ENCODE measurements at places on chromosomes 13 and 19.

DNA sequence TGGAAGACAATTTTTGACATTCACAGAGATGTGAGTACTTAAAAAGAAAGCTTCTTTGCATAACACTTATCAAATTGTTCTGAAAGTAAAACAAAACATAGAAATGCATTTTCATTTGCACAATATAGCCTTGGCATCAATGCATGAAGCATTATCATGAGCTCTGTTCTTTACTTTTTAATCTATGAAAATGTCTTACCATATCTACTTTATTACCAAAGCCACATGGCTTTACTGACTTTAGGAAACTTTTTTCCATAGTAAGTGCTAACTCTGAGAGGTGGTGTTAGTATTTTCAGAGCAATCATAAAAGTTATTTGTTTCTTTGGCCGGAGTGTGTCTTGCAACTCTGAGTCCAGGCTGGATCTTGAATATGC lies 10.5 kb downstream of the TNFRSF19 start:
- DNase-seq, result no peak

DNA sequence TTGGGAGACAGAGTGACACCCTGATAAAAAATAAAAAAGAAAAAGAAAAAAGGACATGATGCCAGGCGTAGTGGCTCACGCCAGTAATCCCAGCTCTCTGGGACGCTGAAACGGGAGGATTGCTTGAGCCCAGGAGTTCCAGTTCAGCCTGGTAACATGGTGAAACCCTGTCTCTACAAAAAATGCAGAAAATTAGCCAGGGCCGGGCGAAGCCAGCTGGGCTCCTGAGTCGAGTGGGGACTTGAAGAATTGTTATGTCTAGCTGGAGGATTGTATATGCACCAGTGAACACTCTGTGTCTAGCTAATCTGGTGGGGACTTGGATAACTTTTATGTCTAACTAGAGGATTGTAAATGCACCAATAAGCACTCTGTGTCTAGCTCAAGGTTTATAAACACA lies 32.3 kb downstream of the TMPRSS9 start:
- DNase-seq, result no peak

DNA sequence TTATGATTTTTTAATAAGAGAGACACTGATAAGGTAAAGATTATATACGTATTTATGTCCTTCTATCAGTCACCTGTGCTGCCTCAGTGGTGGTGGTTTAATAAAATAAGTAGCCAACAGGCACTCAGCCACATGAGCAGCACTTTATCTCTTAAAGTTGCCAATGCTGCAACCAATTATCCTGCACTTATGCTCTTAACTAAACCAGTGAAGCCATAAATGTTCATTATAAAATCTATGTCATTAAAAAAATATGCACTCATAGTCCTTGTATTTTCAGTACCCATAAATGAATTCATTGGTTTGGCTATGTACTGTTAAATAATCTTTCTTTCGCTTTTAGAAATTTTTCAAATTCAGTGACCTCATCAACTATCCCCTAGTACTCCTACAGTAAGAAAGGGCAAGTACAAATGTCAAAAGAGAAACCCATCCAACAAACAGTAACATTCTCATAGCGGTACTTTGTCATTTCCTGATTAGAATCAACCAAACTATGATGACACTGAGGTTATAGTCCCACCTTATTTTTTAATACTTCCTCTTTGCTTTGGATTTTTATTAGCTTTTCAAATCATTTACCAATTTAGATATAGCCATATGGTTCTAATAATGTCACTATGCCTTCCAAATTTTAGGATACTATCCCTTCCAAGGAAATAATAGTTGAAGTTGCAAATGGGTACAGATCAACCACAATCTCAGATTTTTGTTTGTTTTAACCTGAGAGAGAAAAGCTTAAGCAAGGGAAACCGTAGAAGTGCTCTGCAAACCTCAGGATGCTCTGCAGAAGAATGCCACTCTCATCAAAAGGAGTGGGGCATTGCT lies 190.9 kb downstream of the KLF12 start:
- no peak for DNase-seq

DNA sequence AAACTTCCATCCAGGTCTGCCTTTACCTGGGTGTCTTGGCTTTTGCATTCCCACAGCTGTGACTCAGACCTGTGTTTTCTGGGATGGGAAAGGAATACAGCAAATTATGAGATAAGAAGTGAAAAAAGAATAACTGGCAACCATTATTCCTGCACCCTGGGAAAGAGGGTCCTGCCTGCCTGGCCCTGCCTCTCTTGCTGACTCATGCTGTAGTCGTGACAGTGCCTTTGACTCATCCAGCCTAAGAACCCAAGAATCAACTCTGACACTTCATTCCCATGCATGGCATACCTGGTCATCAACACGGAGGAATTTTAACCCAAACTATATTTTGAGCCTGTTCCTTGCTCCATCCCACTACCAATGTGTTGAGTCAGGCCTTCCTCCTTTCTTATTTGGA lies 185.4 kb upstream of the SERP2 start:
- DNase-seq, result no peak

- no peak for DNase-seq
Measured at GRCh38 chr13:37475966-37476365, 122.6 kb downstream of the POSTN start.

DNA sequence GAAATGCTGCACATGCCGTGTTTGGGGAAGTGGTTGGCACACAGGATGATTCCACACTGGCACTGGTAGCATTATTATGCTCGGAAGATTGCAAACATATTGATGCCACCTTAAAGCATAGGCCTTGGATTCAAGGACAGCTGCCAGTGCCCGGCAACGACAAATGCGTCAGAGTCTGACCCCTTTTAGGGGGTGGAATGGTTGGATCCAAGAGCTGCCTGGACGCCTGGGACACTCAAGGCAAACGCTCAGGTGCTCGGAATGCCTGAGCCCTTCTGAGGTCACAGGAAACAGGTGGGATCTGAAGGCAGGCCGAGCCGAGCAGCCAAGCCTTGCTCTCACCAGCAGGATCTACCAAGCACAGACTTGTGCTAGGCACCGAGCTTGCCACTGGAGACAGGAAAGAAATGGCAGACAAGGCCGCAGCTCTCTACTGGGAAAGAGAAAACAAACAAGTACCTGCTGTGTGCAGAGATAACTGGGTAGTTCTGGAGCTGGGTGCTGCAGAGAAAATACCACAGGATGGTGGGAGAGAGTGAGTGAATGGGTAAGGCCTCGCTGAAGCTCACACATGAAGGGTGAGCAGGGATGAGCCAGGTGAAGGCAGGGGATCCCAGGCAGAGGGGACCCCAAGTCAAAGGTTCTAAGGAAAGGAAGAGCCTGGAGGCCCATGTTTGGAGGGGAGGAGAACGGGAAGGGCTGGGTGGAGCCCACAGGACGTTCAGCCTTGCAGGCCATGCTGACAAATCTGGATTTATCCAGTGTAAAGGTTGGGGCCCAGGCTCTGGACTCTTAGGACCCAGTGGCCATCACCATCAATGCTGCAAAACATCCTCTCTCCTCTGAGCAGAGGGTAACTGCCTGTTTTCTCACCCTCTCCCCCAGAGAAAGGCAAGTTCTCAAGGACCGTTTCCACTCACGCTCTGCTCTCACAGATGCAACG lies 9.2 kb downstream of the RANBP3 start:
- no peak for DNase-seq

DNA sequence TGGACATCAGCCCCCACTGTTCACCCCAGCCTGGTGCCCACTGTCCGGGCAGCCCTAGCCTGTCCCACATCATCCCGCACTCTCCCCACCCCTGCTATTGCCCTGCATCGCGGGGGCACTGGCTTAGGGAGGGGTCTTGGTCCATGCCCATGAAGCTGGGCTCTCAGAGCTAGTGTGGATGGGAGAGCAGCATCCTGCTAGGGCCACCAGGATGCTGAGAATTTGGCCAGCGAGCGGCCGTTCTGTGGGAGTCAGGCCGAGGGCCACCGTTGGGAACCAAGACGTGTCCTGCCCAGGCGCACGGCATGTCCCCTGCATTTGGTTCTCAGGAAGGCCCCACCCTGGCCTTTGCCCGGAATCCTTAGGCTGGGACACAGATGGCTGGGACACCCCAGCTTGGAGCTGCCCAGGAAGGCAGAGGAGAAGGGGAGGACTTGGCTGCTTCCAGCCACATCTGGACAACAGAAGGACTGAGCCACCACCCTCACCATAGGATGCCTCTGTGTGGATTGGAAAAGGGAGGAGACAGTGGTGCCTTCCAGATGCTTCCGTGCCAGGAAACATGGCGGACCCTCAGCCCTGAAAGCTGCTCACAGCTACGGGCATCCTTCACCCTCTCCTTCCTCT lies 14.6 kb downstream of the ADGRE5 start:
- DNase-seq, result no peak

- no peak for DNase-seq
Measured at GRCh38 chr19:39802958-39803357, 24.3 kb downstream of the LEUTX start.

GRCh38 chr13:37769078-37769477 lies 100.5 kb downstream of the TRPC4 start:
- no peak for DNase-seq

DNA sequence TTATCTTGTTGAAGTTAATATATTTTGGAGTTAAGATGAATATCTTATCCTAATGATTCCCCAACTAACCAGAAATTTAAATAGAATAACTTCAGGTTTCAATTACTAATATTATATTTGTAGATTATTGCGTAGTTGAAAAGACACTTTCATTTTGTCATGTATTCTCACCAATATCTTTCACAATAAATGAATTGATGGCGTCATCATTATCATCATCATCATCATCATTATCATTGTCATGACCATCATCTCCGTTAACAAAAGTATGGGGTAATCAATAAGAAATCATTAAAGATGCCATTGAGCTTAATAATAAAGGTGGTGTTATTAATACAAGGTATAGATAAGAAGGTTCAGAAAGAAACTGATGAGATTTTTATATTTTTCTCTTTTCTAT lies 768.8 kb upstream of the SLC10A2 start:
- DNase-seq, result no peak

DNA sequence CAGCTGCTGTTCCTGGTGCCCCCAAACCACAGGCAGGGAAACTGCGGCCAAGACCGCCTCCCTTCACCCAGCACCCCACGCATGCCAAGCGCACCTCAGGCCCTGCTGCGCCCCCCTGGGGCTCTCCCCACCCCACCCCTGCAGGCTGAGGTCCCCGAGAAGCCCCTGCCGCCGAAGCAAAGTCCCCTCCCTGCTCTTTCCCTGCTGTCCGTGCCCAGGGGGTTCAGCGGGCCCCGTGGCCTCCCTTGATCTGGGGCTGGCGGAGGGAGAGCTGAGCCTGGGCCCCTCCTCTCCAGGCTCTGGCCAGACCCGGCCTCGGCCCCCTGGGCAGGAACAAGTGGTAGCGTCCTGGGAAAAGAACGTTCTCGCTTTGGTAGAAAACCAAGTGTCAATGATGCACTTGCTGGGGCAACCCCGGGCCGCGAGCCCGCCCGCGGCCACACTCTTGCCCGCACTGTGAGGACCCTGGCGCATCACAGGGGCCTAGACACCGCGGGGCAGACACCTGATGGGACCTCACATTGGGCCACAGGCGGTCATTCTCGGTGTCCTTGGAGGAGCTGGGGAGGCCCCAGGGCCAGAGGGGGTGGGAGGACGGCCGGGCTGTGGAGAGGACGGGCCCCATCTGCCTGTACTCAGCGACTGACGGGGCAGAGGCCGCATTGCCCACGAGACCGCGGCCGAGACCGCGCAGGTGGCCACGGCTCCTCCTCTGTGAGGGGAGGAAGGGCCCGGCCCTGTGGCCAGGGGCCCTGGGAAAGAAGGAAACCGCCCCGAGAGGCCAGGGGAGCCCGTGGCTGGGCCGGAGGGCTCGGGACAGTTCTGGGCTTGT lies 29.0 kb downstream of the GPX4 start:
- no peak for DNase-seq

- DNase-seq, result no peak
Measured at GRCh38 chr19:13848340-13848677, 28.6 kb upstream of the NANOS3 start.

- no peak for DNase-seq
Measured at GRCh38 chr13:74226791-74227475, 92.7 kb upstream of the KLF12 start.

DNA sequence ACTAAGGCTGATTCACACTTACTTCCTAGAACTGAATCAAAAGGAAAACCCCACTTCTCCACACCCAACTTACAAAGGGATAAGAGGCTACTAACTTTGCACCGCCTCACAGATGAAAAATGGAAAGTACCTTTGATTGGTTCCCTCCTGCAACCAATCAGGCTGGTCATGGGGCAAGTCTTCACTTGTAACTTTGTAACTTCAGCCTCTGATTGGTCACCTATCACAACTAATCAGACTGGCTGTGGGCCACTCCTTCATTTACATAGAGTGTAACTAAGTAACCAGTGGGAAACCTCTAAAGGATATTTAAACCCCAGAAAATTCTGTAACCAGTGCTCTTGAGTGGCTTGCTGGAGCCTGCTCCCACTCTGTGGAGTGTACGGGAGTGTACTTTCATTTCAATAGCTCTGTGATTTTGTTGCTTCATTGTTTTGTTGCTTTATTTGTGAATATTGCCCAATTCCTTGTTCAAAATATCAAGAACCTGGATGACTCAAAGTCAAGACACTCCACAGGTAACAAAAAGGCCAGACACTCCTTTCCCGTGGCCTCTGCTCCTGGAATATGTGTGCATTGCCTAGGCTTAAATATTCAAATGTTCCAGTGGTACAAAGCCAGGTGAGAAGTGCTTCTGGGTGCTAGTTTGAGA lies 50.5 kb downstream of the RFC3 start:
- no peak for DNase-seq

DNA sequence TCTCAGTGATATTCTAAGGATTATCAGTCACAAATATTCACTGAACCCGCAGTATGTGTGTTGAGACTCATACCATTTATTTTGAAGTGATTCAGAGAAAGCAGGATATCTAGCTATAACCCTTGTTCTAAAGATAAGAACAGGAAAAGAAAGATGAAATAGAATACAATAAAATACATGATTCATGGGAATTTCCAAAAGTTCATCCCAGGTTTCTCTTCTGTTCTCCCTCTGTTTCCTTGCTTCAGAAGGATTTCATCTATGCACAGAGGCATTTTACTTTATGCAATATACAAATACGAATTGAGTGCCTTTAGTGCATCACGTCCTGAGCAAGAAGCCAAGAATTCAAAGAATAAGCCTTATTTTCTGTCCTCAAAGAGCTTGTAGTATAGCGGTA lies 274.4 kb upstream of the GPC6 start:
- DNase-seq, result no peak

GRCh38 chr13:49630580-49630979 lies 2.3 kb downstream of the ARL11 start:
- no peak for DNase-seq

- DNase-seq, result no peak
Measured at GRCh38 chr13:74795526-74795925, 661.3 kb upstream of the KLF12 start.

All from activated T-cell treated with anti-CD3 and anti-CD28 coated beads for 1 hour (primary cell).